ENCODE measurements at places on chromosomes 4 and X. TPM values are rescaled to one million over a fixed set of nuclear protein-coding genes. Genes with fewer than 3 reads are reported as not detected.
A peak's percentile ranks its signal among the peaks of the same experiment; 100 is the strongest.

DNA sequence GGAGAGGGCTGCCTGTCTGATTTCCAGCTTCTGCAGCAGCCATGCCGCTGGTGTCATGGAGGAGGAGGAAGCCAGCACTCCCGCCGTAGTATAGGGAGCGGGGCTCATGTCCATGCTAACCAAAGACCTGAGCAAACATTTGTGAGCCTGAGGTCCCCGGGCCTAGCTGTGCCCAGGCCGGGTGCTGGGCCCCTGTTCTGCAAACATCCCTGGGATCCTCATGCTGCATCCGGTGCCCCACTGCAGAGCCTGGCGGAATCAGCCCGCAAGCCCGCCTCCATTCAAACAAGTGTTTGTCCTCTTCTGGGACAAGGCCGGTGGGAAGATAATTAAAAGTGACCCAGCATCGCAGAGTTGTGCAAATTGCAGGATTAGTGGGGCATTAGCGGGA is 106.3 kb downstream of the SORCS2 start:
- no peak for DNase-seq

DNA sequence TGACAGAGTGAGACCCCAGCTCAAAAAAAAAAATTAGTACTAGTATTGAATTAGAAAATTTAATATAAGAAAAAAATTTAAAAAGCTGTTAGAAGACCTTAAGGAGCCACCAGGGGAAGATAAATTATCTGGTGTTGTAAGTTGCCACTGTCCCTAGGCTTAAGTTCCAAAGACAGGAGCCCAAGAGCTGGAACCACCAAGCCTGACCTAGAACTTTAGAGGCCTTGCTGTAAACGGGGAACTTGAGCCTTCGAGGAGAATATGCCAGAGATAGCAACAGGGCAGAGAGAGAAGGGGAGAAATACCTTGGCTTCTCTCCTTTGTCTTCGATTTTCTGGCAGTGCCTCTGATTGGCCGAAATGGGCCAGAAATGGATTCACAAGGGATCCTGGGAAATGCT is 8.9 kb downstream of the USP53 start:
- no peak for DNase-seq

DNA sequence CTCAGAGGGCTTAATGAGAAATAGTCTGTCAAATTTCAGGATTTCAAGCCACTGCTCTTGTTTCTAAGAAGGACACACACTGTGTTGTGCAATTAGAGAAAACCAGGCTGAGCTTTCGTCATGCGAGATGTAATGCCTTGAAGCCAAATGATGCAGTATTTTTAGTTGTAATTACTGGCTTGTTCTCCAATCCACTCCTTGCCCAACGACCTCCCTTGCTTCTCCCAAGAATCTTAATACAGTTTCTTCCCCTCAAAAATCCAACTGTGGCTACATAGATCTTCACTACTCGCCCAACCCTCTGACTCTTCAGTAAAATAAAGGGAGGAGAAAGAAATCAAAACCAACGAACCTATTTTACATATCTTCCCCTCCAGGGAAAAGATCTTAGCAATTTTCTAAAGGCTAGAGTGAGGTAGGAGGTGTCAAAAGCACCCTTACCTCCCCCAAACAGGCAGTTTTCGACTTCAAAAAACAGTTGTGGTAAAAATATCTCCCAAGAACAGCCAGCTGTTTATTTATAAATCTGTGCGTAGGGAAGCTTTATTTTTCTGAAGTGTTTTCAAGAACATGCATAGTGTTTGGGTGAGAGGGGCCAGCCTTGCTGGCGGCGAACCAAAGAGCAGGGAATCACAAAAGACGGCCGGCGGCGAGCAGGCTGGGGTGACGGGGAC is 68.7 kb downstream of the MGST2 start:
- no peak for DNase-seq

DNA sequence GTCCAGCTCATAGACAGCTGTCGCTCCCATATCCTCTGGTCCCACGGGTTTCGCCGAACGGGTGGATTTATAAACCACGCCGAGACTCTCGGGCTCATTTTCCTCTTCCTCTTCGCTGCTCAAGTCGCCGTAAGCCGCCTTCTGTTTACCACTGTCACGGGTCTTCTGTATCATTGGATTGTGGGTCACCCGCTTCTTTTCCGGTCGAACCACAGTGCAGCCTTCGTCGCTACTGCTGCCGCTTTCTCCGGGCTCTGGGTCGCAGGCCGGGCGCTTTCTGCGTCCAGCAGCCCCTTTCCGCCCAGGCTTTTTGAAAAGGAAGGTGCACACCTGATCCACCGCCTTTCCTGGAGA is 311 bp downstream of the RNF113A start:
- peak; percentile 38 for DNase-seq

Gene CACNA1F
- total RNA-seq = 1.0 TPM

DNA sequence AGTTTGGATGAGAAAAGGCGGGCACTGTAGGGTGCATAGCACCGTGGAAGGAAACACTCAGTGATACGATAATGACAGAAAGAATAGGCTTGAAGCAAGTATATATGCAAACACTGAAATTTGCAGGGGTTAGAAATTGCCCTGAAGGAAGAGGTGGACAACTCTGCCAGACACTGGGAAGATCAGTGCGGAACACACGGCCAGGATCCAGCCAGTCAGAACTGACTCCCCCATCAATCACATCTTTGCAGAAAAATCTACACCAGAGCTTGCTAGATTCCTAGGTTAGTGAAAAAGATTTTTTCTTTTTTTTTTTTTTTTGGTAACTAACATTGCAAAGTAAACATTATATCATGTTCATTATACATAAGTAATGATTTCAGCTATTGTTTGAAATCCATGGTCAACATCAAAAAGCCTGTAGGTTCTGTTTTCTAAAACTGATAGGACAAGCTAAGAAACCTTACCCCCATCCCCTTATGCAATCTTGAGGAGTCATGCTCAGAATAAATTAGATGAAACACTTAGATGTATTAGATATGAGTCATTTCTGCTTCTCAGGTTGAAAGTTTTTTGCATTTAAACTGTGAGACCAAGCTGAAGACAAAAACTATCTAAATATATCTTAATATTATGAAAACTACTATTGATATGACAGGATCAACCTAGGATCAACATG is 38.9 kb downstream of the TRIML1 start:
- no peak for DNase-seq

DNA sequence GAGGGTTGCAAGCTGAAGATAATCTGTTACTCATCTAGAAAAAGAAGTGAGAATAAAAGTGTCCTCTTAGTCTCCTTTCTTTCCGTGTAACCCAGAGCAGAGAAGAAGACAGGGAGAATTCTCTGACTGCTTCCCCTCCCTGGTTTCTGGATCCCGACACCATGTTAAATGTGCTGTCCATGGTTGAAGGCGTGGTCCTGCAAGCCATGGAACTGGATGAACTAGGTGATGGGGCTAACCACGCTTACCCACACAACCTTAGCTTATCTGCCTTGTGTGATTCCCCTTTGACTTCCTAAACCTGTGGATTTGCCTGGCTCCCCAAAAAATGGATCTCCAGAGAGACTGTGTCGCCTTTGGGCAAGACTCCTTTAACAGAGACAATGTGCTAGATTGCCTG is 907.6 kb downstream of the FSTL5 start:
- DNase-seq = no peak

GRCh38 chr4:129358571-129358970 is 262.6 kb downstream of the C4orf33 start:
- no peak for DNase-seq

Gene MID1
- total RNA-seq = 38.3 TPM

Gene SYP
- 7.4 TPM for total RNA-seq

DNA sequence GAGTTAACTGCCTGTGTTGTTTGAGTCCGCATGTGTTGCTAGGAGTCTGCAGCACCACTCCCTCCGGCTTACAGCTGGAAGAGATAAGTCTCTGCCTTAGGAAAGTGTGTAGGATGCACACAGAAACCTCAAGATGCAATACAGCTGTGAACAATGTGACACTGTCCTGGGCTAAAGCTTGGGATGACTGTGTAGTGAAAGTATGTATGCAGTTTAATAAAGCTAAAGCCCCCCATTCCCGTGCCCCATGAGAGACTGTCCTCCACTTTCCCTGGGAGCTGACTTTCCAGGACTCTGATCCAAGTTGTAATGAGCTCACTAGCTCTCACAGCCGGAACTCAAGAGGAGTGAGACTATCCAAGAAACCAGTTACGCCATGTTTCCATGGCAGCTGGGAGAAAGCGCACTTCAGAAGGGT is 156.6 kb upstream of the FTHL17 start:
- no peak for DNase-seq

- no peak for DNase-seq
Measured at GRCh38 chr4:151785484-151786157, 24.8 kb upstream of the GATB start.

DNA sequence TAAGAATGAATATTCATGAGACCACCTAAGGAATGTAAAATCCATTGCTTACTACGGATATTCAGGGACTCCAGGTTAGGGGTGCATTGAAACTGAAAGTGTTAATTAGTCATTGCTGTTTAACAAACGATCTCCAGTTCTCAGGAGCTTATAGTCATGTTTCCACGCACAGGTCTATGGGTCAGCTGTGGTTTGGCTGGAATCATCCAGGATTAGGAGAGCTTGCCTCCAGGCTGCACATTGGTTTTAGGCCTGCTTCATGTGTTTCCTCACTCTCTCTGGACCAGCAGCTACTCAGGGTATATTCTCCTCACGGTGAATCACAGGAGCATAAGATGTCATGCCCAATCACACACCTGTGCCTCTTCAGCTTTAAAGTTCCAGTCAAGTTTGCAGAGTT is 98.9 kb downstream of the ATXN3L start:
- DNase-seq = no peak

Gene MAGEA2B
- 0.62 TPM for total RNA-seq

DNA sequence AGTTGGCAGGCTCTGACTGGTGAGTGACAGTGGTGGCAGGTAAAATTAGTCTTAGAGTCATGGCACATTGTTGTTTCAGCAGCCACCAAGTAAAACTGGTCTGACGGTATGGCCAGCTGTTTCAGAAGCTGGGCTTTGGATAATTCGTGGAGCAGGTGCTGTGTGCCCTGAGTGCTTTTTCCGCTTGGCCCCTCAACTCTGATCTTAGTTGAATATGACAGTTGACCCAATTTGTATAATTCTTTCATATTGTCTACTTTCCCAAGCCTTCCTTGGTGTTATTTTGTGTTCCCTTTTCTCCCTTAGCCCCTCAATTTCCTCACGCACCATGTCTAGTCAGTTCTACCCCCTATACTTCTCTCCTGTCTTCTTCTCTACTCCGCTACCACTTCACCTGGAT is 32.0 kb downstream of the CDS1 start:
- no peak for DNase-seq

DNA sequence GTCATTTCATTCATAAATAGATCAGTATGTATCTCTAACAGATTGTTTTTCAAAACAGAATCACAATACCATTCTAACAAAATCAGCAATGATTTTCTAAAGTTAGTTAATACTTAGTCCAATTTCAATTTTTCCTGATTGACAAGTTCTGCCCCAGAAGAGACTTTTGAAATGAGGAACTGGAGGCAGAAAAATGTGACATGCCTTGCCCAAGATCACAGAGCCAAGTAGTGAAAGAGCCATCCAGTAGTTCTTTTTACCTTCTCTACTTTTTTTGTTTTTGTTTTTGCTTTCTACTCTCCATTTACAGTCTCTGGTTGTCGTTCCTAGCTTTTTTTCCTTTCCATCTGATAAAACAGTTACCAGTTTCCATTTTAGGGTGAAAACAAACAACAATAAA is 129.3 kb upstream of the TMEM164 start:
- no peak for DNase-seq

Gene TRO
- total RNA-seq = 1.6 TPM

GRCh38 chrX:37817176-37817575 is 30.2 kb downstream of the DYNLT3 start:
- no peak for DNase-seq

GRCh38 chr4:138392751-138393308 is 150.7 kb upstream of the SLC7A11 start:
- no peak for DNase-seq

DNA sequence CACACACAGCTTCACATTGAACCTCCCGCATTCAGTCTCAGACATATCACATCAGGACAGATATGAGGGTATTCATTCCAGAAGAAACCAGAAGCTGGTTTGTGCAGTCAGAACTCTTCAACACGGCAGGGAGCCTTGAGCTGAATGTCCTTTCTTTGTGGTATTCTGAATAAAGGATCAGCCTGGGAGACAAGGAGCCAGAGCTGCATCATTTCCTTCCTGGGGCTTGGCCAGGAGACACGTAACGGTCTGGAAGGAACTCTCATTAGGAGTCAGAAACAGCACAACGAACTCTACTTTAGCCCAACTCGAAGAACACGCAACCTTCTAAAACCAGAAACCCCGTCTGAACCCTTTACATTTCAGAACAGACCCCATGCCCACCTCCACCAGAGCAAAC is 46.4 kb downstream of the KDR start:
- DNase-seq = no peak

DNA sequence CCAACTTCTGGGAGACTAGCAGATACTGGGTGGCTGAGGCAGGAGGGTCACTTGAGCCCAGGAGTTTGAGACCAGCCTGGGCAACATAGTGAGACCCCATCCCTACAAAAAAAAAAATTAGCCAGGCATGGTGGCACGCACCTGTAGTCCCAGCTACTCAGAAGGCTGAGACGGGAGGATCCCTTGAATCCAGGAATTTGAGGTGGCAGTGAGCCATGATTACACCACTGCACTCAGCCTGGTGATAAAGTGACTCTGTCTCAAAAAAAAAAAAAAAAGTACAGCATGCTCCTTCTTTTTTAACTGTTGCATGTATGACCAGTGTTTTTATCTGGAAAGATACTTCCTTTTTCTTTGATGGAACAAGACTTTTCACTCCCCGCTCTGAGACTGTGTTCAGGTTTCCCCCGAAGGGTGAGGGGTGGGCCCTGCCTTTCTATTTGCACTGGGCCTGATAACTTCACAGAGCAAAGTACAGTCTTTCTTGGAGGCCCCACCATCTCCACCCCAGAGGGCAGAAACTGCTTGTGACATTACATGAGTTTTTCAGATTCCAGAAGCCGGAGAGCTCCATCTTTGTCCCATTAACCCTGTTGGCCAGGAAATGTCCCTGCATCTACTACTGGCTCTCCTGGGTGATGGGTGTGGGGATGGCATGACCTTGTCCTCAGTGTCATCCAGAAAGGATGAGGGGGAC is 35.2 kb downstream of the NYX start:
- no peak for DNase-seq

DNA sequence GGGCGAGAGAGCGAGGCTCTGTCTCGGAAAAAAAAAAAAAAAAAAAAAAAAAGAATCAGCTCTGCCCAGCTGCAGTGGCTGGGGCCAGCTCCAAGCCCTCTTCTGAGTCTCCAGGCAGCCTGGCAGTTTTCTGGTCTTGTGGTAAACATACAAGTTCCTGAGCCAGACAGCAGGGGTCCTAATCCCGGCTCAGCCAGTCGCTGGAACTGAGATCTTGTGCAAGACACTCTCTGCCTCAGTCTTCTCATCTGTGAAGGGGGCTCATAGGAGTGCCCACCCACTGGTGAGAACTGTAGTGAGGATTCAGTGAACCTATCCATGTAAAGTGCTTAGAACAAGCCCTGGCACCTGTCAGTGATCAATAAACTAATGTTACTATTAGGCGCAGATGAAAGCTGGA is 41.8 kb downstream of the C4orf50 start:
- no peak for DNase-seq

- no peak for DNase-seq
Measured at GRCh38 chr4:135976860-135977259, 1555.4 kb downstream of the PCDH18 start.

Data from colonic mucosa (tissue), 4 donors.